ENCODE measurements at places on chromosomes 1 and 21.

GRCh38 chr21:36959020-36959835 is 7.2 kb downstream of the HLCS start:
- no peak for DNase-seq

DNA sequence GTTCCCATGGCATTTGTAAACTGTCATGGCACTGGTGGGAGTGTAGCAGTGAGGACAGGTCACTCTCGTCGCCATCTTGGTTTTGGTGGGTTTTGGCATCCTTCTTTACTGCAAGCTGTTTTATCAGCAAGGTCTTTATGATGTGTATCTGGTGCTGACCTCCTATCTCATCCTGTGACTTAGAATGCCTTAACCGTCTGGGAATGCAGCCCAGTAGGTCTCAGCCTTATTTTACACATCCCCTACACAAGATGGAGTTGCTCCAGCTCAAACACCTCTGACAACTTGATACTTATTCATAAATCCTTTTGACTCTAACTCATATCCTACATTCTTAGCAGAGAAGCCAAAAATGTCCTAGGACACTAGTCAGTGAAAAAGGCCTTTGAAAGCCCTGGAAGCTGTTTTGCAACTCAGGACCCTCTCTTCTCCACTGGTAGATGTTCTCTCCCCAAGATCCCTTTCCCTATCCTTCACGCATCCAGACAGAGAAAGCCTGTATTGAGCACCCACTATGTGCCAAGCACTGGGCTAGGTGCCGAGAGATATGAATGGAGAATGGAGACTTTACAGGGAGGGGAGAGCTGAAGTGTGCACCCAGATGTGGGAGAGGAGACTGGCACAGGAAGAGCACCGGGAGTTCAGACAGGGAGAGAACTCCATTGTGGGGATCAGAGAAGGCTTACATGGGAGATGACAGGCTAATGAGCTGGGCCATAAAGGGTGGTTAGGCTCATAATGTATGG is 6.7 kb upstream of the CSRP1 start:
- DNase-seq: no peak

GRCh38 chr1:118862755-118863154 is 125.4 kb downstream of the TBX15 start:
- no peak for DNase-seq

GRCh38 chr1:234246638-234247116 is 126.6 kb upstream of the COA6 start:
- no peak for DNase-seq

- no peak for DNase-seq
Observed at GRCh38 chr1:41158147-41158875, 83.8 kb downstream of the SCMH1 start.

GRCh38 chr1:161848676-161849075 is 82.6 kb downstream of the ATF6 start:
- DNase-seq: no peak

GRCh38 chr1:246032031-246032551 is 475.0 kb downstream of the SMYD3 start:
- DNase-seq: no peak

DNA sequence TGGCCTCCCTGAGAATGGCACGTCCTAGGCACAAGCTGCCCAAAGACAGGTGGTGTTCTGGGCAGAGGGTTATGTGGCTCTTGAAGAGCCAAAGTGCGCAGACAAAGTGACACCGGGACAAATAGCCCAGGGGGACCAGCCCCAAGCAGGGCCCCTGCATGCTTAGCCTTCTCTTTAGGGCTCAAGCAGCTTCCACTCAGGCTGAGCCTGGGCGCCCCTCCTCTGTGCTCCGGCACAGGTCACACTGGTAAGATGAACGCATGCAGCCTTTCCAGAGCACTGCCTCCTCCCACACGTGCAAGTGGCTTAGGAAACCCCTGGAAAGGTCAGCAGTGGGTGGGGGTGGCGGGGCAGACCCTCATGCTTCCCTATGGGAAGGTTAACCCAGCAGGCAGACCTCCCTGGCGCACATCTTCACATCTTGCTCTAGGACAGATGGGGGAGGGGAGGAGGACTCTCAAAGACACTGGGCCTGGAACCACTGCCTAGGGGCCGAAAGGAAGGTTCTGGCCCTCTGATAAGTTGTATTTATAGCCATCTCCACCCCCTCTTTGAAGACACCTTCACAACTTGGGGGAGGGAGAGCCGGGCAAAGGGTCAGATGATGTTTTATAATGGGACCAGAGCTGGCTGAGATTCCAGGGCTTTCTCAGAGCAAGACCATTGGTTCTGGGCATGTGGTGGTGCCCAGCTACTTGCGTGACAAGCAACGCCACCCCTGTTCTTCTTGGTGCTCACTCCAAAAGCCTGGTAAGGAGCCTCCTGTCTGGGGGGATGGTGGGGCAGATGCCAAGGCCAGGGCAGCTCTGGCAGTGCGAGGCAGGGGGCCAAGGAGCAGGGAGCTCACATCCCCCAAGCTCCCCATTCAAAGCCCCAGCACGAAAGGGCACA is 5.5 kb downstream of the KLHL21 start:
- no peak for DNase-seq
